ENCODE measurements at places on chromosomes 4 and X.

- DNase-seq: peak; percentile 62
These were observed 439 bp downstream of the SEC31A start for GRCh38 chr4:82890528-82890900.

DNA sequence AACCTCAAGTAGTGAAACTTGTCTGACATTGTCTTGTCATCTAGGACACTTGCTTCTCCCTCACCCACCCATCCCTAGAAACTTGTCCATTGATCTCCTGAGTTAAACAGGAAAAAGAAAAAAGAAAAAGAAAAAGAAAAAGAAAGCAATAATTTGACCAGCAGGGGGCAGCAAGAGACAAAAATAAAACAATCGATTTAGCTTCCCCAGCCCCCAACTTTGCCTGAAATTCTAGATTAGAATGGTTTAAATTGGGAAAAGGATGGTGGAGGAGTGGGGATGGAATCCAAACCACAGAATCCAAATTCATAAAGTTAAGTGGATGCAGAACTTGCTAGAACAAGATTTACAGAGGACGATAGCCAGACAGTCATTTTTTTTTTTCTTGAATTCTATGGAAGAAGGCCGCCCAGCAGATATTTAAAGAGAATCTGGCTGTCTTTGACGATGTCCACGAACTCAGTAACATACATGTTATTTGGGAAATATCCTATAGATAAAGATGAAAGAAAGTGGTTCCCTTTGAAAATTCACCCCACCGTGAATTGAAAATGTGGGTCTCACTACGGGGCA, 282.9 kb downstream of the USP46 start:
- DNase-seq: peak; percentile 75

GRCh38 chr4:41935652-41936021, 408 bp downstream of the TMEM33 start:
- DNase-seq: peak; percentile 62

DNA sequence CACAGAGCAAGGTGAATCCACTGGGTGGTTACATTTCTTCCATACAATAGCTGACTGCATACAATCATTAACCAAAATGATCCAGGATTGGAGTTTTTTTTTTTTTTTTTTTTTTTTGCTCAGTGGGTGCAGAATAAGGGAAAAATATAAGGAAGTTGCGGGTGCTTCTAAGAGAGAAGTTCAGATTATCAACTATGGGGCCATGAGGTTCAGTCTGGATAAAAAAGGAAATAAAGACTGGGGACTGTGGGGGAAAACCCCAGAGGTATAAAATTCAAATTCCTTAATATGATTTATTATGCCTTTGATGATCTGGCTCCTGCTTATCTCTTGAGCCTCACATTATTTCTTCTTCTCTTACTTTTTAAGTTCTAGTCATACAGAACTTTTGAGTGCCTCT, 5.9 kb upstream of the EIF1AX start:
- no peak for DNase-seq

- no peak for DNase-seq
These were observed 243.2 kb downstream of the CPE start for GRCh38 chr4:165621983-165622382.

DNA sequence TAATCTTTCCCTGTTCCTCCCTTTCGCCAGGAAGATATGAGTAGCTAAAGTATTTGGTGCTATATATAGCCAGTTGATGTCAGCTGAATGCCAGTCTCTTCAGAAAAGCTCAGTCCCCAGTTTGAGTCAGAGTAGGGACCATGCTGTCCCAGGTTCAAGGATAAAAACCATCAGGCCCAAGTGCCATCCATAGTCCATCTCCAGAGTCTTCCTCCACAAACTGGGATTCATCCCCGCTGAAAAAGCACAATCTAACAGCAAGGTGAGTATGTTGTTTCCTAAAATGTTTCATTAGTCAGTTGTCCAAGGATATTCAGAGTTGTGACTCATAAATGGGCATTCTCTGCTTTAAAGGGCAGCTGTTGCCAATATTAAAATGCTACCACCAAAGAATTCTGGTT, at the start of gene MYOZ2:
Gene MYOZ2 (plus strand): TSS at position 112 of the 401 bp plus-strand sequence. CDS start 694 bp downstream, outside the sequence.
- no peak for DNase-seq

DNA sequence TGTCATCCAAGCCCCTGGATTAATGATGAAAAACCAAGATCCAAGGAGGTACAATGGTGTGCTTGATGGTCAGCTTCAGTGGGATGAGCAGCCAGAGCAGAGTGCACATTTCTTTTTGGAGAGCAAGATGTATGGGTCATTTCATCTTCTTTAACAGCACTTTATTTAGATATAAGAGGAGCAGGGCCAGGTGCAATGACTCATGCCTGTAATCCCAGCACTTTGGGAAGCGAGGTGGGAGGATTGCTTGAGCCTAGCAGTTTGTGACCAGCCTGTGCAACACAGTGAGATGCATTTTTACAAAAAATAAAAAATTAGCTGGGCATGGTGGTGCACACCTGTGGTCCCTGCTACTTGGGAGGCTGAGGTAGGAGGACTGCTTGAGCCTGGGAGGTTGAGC, 45.3 kb upstream of the MAP3K15 start:
- no peak for DNase-seq

- DNase-seq: peak; percentile 25
These were observed 84.7 kb upstream of the RAPGEF2 start for GRCh38 chr4:159018062-159018629.

GRCh38 chr4:6568689-6569332, 6.2 kb upstream of the MAN2B2 start:
- no peak for DNase-seq

DNA sequence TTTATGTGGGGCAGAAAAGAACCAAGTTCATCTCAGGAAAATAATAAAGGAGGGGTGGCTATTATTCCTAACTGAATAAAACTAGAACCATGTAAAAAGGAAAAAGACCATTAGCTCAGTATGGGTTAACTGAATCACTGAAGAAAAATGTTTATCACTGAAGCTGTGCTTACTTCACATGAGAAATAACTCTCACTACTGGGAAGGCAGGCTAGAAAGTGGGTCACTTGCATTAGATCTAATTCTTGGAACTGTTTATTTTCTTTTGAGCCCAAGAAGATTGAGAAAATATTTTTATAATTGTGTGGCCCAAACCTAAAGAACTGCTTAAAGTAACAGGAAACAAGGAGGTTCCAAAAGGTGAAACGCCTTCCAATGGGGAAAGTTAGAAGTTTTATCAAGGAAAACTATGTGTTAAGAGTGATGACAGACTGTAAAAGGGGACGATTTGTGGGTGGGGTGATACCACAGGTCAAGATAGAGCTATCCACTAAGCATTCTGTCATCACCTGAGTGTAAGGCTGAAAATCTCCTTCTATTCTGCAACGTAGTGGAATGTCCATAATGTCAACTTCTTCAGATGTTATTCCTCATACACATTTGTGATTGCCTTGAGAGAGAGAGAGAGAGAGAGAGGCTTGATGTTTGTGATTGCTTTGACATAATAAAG, 1083.5 kb downstream of the PCDH7 start:
- no peak for DNase-seq

GRCh38 chr4:162839814-162840213, 326.9 kb downstream of the NAF1 start:
- no peak for DNase-seq

DNA sequence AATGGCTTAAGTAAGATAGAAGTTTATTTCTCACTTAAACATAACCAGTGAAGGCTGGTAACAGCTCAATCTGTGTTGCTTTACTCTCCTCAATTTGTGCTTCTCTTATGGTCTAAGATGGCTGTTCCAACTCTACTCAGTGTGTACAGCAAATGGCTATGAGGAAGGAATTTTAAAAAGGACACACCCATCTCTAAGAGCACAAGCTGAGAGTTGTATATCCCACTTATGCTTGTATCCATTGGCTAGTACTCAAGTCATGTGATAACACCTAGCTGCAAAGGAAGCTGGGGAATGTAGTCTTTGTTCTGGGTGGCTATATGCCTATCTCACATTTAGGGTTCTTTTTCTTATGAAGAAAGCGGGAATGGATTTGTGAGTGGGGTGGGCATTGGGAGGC, 63.3 kb downstream of the GPAT3 start:
- DNase-seq: peak; percentile 79

DNA sequence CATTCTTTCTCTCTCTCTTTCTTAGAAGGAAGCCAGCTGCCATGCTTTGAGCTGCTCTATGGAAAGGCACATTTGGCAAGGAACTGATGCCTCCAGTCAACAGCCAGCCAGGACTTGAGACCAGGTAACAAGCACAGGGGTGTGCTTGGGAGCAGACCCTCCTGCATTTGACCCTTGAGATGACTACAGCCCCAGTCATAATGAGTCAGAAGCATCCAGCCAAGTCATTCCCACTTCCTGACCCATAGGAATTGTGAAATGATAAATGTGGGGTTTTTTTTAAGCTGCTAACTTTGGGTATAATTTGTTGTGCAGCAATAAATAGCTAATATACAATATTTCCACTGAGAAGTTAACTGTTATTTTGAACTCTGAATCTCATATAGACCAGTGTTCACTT, 446.9 kb downstream of the GRXCR1 start:
- no peak for DNase-seq

- DNase-seq: no peak
These were observed 35.9 kb upstream of the PHOX2B start for GRCh38 chr4:41784191-41784979.

GRCh38 chr4:152957437-152958171, 21.5 kb downstream of the FHDC1 start:
- DNase-seq: peak; percentile 80

- no peak for DNase-seq
These were observed 1886.4 kb upstream of the TENM3 start for GRCh38 chr4:180356766-180357165.

GRCh38 chrX:40013266-40014195, 84.2 kb downstream of the BCOR start:
- peak; percentile 20 for DNase-seq

DNA sequence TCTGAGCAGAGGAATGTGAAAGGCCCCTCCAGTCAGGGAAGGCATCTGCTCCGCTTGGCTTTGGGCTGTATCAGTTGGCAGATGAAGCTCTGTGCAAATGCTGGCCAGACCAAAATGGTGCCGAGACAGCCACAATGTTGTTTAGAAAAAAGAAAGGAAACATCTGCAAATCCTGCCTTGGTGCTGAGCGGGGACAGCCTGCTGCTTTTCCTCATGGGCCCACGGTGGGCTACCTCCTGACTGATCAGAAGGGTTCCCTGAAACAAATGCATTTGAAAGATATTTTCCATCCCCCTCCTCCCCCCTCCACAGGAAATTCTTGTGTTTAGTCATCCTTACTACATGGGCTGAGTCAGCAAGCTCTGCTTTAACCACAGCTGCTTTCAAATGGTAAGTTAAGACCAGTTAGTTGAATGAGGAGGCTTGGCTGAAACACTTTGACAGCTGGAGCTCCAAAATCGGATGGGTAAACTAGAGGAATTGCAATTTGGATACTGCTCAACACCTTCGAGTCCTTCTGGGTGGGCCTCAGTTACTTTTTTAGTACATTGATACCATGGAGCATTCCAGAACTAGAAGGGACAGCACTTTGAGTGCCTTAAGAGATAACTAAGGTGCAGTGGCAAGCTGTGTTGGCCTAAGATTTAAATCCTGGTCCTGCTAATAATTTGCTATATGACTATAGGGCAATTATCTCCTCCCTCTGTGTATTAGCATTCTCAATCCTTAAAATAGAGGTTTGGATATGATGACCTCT, 36.0 kb downstream of the PLAC1 start:
- peak; percentile 39 for DNase-seq

- peak; percentile 24 for DNase-seq
These were observed 372.6 kb upstream of the TECRL start for GRCh38 chr4:64781737-64782326.

GRCh38 chr4:101584306-101584705, 206.2 kb upstream of the BANK1 start:
- no peak for DNase-seq

GRCh38 chr4:88090898-88091297, 67.5 kb downstream of the ABCG2 start:
- DNase-seq: no peak

DNA sequence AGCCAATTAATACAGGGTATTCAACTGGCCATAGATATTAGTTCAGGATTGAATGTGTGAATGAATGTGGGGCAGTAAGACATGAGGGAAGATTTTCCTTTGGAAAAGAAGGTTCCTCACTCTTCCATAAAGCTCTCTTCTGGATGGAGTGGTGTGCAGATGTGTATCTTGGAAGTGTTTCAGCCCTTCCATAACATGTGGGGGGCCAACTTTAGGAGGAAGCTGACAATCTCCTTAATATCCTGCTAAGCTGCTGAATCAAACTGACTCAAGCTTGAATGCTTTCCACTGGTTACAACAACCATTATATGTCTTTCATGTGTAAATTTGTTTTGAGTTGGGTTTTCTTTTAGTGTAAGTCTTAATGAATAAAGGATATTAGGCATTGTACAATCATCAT, 40.3 kb downstream of the FANCB start:
- DNase-seq: no peak

GRCh38 chr4:159027535-159027934, 75.3 kb upstream of the RAPGEF2 start:
- DNase-seq: no peak

- DNase-seq: no peak
These were observed 53.8 kb upstream of the GPR78 start for GRCh38 chr4:8526363-8526855.

DNA sequence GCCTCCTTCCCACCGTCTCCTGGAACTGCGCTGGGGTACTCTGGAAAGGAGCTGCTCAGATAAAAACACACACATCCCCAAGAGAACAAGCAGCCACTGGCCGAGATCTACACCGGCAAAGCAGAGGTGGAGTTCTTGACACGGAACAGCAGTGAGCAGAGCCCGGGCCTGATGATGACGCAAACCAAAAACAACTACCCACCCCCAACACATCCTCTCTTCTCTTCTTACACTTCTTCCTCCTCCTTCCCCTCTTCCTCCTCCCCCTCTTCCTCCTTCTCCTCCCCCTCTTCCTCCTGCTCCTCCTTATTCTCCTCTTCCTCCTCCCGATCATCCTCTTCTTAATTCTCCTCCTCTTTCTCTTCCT, 4.6 kb downstream of the PNMA5 start:
- no peak for DNase-seq

- no peak for DNase-seq
These were observed 438.5 kb downstream of the ADGRL3 start for GRCh38 chr4:61638591-61638990.

DNA sequence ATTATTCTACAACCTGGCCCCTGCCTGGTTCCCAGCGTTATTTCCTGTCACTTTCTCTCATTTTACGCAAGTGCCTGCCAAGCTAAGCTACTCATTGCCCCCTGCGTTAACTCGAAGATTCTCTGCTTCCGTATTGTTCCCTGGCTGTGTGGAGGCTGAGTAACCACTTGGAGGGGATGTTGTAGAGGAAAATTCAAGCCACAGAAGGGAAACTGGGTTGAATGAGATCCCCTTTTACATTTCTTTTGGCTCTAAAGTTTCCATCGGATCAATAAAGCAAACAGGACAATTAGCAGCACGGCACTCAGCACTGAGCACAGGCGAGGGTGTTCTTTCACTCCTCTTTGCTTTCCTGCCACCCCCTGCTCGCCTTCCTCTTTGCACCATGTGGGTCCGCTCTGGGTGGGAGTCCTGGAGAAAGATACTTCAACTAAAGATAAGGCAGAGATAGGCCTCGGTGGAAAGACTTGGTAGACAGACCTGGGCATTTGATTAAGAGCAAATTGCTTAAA, 4.2 kb upstream of the TMSB4X start:
- peak; percentile 70 for DNase-seq

Measured in hematopoietic multipotent progenitor cell treated with erythropoietin and hydrocortisone succinate and interleukin-3 and kit ligand, for 8 days (in vitro differentiated cells).